ENCODE measurements at places on chromosomes 7 and 10. TPM values are rescaled to one million over a fixed set of nuclear protein-coding genes. Genes with fewer than 3 reads are reported as not detected.

The HECTD2 gene
- total RNA-seq = 4.0 TPM

DNA sequence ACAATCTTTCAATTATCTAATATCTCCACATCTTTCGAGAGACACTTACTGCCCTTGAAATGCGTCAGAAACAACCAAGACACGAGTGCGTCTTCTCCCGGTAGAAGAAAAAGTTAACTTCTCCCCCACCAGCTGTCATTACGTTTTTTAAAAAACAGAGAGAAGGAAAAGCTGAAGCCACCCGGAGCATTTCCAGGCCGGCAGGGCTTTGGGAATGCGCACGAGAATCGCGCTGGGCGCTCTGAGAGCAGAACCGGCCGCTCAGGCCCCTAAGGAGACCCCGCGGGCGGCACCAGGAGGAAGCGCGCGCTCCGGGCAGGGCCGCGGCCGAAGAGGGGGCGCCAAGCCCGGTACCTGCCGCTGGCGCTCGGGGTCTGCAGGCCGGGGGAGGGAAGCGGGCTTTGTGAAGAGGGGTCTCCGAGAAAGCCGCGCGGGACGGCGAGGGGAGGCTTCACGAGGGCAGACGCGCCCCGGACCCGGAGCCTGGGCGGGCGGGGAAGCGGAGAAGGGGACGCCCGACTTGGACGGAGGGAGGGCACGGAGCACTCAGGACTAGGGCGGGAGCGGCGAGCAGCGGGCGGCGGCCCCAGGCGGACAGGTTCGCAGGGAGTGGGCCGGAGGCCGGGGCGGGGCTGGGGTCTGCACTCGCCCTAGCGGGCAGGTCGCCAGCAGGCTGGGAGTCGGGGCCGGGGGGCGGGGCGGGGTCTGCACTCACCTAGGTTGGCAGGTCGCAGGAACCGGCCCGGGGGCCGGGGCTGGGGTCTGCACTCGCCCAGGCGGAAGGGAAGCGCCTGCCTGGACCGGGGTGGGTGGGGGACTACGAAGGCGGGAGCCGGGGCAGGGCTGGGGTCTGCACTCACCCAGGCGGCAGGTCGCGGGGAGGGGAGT, 932 bp downstream of the ESYT2 start:
- DNase-seq = peak; percentile 39

GRCh38 chr7:100764841-100765240, 31.4 kb downstream of the ZAN start:
- no peak for DNase-seq

- DNase-seq = no peak
Observed at GRCh38 chr7:128383776-128384175, 22.3 kb upstream of the PRRT4 start.

The ECD gene
- 37.5 TPM for total RNA-seq

GRCh38 chr10:124676416-124677062, 67.6 kb downstream of the FAM53B start:
- no peak for DNase-seq

The ZCWPW1 gene
- total RNA-seq = 3.9 TPM

DNA sequence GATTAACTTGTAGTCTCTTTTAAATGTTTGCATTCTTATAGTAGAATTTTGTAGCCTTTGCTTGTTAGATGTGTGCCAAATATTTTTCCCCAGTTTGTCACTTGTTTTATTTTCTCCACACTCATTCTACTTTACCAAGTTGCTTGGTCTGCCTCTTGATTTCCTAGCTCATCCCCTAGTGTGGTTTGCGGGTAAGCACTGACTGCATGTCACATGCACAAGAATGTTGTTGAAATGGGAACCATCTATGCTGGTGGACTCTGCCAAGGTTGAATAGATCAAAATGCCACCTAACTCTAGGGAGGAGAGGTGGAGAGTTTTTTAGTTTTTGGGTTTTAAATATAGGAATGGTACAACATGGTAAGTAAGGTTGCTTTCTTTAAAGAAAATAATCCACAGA, 47.6 kb downstream of the FZD1 start:
- DNase-seq = no peak

GRCh38 chr7:86469680-86470295, 173.9 kb upstream of the GRM3 start:
- peak; percentile 57 for DNase-seq

GRCh38 chr7:92953657-92954056, 117.3 kb upstream of the CDK6 start:
- DNase-seq = peak; percentile 31

The DNAJC12 gene
- 8.8 TPM for total RNA-seq

- DNase-seq = peak; percentile 33
Observed at GRCh38 chr7:2953588-2954407, 89.9 kb downstream of the CARD11 start.

GRCh38 chr10:89978081-89978480, 276.7 kb downstream of the KIF20B start:
- no peak for DNase-seq

The LRRC17 gene
- total RNA-seq = not detected

The GJD4 gene
- total RNA-seq = not detected

GRCh38 chr10:64271983-64272382, 750.8 kb downstream of the REEP3 start:
- DNase-seq = no peak

DNA sequence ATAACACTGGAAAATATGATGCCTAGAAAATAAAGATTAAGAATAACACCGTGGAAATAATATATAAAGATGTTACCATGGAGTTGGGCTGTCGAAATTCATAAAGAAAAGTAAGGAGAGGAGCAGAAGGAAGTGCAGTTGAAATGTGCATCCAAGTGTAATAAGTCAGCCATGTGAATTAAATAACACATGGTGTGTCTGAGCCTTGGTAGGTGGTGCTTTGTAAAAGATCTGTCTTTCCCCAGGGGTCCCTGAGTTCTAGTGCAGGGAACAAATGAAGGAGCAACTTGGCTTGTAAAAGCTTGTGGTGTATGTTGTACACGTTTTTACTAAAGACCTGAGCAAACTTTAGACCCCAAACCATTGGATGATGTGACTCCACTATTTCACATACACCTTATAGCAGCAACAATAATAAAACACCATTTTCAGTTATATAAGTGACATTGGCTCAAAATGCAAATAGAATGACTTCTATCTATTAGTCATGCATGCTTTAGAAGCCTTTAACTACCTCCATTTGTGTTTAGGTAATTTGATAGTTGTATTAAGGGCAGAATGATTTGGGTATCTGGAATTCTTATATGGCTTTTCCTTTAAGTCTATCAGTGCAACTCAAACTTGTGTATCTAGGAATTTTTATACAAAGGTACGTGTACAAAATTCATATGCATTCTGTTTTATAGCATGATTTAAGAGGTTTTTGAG, 11.3 kb downstream of the STARD3NL start:
- DNase-seq = no peak

- DNase-seq = no peak
Observed at GRCh38 chr7:49172639-49173038, 248.3 kb downstream of the CDC14C start.

- DNase-seq = no peak
Observed at GRCh38 chr7:2162959-2163358, 69.8 kb downstream of the MAD1L1 start.

DNA sequence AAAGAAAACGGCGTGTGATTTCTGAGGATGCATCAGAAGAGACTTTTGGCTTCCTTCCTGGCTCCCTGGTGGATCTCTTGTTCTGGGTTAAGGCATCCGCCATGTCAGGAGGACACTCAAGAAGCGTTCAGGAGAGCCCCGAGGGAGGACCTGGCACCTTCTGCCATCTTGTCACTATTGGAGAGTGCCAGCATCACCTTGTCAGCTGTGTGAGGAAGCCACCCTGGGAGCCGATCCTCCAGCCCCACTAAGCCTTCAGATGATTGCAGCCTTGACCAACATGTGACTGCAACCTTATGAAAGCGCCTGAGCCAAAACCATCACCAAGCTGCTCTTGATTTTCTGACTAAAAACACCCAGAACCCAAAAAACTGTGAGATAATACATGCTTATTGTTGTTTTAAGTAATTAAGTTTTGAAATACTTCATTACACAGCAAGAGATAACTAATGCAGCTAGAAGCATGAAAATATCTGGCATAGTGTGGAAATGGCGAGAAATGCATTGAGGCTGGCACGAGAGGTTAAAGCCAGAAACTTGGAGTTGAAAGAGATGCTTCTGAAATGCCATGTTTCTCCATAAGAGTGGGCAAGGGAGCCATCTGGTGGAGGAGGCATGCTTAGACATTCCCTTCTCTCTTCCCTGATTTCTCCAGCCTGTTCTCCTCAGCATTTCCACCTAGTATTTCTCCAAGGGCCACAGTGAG, 5.4 kb upstream of the ZFYVE27 start:
- peak; percentile 63 for DNase-seq

The SYT15B gene
- 0.14 TPM for total RNA-seq
